Ovary (tissue), 10 donors: ENCODE measurements at places on chromosomes 1 and 21. TPM values are rescaled to one million over a fixed set of nuclear protein-coding genes. Genes with fewer than 3 reads are reported as not detected.

CLDN8 gene
- not detected for total RNA-seq

BACH1 gene
- total RNA-seq: 32.2 TPM

NPL gene
- 4.3 TPM for total RNA-seq

- H3K4me3 ChIP-seq: peak overlapping the region; percentile 32
- H3K36me3 ChIP-seq: no peaks in the 10 kb centered on the region
- H3K27me3 ChIP-seq: no peaks in the 10 kb centered on the region
- no peak overlapping the region for H3K27ac ChIP-seq
Measured at GRCh38 chr1:39900662-39901463, 854 bp downstream of the MYCL start.

- no peak overlapping the region for H3K4me3 ChIP-seq
- no peaks in the 10 kb centered on the region for H3K27me3 ChIP-seq
- peaks cover 1% of the 10 kb centered on the region for H3K4me1 ChIP-seq
- no peaks in the 10 kb centered on the region for H3K36me3 ChIP-seq
- no peak overlapping the region for H3K27ac ChIP-seq
Measured at GRCh38 chr1:187408212-187409004, 579.7 kb downstream of the PLA2G4A start.
